Spinal cord (tissue), 10 donors: ENCODE measurements at places on chromosomes 1 and 21.
A peak's percentile ranks its signal among the peaks of the same experiment; 100 is the strongest.

DNA sequence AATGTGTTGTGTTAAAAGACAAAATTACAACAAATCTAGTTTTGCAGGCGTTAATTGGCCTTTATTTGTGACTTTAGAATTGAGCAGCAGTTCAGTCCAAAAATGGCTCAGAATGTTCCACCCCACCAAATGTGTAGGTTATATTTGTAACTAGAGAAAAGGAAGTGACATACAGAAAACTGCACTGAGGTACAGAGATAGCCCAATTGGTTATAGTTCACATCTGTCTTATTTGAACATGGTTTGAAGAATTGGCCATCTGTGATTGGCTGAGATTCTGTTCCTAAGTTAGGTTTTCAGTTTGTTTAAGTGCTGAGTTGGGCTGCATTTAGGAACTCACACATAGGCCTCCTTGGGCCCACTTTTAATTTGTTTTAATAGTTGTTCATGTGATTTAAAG is 12.0 kb upstream of the FMO2 start:
- DNase-seq: no peak

DNA sequence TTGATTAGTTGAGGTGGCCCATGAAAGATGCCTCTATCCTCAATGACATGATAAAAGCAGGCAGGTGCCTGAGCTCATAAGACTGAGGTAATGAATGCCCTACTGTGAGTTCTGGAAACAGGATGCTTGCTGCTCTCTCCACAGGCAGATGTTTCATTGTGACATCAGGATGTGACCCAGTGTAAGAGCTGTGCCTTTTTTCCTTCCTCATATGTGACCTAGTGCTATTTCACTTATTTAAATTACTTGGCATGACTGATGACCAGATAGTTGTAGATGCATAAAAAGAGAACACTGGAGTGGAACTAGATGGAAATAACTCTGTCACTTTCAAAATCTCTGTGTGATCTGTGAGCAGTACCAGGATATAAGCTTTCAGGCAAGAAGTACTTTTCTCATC is 31.9 kb downstream of the KIF14 start:
- DNase-seq: peak; percentile 11

DNA sequence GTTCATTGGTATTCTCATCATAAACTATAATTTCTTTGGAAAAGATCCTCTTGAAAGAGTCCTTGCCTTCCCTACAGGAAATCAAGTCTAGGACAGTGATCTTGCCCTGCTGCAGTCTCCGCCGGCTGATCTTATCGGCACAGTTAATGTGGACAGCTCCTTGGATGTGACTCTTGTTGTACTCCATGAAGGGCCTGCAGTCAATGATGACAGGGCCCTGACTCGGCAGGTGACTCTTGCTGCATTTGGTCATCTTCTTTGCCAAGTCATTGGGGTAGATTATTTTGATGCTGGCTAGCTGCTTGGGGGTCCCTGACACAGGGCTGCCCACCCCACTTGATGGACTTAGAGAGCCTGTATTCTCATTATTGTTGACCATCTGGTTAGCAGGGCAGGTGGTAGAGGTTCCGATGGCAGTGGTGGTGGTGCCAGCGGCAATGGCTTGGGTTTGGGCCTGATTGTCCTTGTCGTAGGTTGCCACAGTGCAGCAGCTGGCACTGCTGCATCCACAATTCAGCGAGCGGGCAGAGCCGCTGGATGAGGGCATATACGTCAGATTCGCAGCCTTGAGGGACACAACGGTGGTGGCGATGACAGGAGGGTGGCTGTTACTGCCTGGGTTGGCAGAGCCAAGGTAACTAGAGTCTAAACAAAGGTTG is 2.7 kb downstream of the DUSP10 start:
- DNase-seq: no peak

- no peak for DNase-seq
Observed at GRCh38 chr21:26087223-26087918, 83.2 kb downstream of the APP start.

DNA sequence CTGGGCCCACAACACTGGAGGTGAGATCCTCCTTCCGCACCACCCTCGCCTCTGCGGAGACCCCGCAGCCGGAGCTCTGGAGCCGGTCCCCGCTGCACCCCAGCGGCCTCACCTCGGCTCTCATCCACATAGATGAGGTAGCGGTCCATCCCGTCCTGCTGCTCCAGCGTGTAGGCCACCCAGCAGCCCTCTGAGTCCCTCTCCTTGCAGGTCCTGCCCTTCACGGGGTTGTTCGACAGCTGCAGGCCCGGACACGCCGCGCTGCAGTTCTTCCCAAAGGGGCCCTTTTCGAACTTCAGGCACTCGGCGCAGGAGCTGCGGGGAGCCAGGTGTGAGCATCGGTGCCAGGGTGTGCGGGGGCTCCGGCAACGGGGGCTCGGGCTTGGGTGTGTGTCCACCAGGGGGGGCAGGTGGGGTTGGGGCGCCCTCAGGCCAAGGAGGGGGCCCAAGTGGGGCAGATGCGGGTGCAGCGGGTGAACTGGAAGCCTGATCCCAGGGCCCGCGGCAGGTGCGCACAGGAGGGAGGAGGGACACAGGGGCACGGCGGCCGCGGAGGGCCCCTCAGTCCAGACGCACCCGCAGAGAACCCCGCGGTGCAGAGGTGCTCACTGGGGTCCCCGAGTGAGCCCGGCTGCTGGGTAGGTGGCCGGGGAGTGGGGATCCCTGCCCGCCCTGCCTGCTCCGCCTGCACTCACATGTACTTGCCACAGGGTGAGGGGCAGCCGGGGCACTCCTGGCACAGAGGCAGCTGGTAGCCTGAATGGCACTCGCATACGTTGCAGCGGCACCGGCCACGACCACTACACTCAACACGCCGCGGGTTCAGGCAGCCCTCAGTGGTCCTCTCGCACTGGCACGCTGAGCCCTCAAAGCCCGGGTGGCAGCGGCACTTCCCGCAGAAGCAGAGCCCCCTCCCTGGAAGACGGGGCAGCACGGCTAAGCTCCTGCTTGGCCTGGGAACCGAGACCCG is 15.4 kb upstream of the PTTG1IP start:
- no peak for DNase-seq

- no peak for DNase-seq
Observed at GRCh38 chr1:172781513-172782140, 122.7 kb downstream of the FASLG start.

DNA sequence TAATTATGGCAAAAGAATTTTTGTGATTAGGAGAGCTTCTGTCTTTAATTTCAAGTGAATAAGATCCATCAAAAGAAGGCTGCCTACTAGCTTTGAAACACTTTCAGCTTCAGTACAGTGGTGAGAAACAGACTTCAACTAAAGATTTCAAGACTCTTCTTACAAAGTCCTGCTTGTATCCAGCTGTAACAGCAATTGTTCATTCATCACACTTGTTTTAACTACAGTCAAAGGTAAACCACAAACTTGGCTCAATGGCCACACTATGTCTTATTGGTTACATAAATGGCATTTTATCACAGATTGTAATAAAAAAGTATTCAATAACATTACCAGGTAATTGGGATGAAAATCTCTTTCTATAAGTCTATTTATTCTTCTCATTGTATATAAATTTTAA is 59.2 kb downstream of the WARS2 start:
- no peak for DNase-seq

- peak; percentile 55 for DNase-seq
Observed at GRCh38 chr1:87331365-87332241, 2.9 kb downstream of the LMO4 start.

- DNase-seq: peak; percentile 13
Observed at GRCh38 chr1:61853583-61853982, 111.3 kb downstream of the PATJ start.

DNA sequence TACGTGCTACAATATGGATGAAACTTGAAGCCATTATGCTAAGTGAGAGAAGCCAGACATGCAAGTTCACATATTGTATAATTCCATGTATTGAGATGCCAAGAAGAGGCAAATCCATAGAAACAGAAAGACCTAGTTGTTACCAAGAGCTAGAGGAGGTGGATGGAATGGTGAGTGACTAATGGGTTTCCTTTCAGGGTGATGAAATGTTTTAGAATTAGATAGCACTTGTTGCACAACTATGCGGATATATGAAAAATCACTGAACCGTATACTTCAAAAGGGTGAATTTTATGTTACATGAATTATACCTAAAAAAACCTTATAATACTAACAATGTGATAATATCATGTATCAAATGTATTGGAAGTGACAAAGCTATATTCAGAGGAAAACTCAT is 18.1 kb downstream of the EPHA10 start:
- DNase-seq: no peak

GRCh38 chr1:37137601-37138000 is 103.3 kb upstream of the GRIK3 start:
- DNase-seq: no peak

DNA sequence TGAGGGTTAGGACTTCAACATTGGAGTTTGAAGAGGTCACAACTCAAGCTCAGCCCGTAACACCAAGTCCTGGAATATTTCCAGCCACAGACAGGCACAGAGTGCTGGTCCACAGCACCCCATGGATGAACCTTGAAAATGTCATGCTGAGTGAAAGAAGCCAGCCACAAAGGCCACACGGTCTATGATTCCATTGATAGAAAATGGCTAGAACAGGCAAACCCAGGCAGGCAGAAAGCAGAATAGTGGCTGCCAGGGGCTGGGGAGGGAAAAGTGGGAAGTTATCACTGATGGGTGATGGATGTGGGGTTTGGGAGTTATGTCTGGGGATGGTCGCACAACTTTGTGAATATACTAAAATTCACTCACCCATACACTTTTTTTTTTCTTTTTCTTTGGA is 21.3 kb downstream of the MX1 start:
- DNase-seq: no peak

GRCh38 chr1:169853341-169853740 is 40.4 kb downstream of the SCYL3 start:
- no peak for DNase-seq

DNA sequence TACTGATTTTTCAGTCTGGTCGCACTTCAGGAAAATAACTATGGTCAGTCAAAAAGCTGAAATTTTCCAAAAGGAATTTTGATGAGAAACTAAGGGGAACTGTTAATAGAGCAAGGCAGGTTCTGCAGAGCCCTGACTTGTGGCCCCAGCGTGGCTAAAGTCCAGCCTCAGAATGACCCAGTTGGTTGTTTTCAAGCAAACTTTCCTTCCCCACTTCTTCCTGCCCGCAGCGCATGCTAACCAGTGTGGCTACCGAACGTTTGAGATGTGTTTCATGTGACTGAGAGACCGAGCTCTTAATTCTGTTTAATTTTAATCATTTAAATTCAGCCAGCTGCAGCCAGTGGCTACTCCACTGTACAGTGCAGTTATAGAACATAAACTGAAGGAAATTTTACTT is 6.2 kb upstream of the IL10RB start:
- no peak for DNase-seq

DNA sequence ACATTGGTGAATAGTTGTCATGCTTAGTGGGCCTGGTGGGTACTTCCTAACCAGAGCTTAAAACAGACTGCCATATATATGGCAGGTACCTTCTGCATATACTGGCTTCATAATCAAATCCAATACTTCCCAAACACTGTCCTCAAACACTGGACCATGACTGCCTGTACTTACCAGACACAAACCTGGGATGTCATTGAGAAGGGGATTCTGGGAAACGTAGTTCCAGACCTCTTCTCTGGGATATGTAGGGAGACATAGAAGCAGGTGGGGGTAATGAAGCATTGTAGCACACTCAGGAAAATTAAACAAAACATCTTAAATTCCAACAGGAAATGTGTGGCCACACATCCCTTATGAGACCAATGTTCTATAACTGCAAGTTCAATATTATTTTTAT is 76.5 kb upstream of the ADAMTS5 start:
- no peak for DNase-seq

- no peak for DNase-seq
Observed at GRCh38 chr1:36737038-36737555, 254.4 kb upstream of the CSF3R start.

DNA sequence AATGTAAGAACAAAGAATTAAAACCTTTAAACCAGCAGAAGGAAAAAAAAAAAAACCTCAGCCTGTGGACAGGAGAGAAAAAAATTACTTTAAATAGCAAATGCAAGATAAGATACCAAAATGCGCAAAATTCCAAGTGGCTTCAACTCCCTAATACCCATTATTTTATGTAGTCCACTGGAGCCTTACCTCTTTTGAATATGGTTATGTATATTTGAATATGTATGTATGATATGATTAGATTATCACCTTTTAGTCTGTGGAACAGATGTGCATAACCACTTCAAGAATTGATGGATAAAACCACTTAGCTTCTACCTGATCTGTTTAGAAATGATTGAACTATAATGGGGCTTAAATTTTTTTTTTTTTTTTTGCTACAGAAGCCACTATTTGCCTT is 52.4 kb upstream of the C1orf115 start:
- DNase-seq: no peak

DNA sequence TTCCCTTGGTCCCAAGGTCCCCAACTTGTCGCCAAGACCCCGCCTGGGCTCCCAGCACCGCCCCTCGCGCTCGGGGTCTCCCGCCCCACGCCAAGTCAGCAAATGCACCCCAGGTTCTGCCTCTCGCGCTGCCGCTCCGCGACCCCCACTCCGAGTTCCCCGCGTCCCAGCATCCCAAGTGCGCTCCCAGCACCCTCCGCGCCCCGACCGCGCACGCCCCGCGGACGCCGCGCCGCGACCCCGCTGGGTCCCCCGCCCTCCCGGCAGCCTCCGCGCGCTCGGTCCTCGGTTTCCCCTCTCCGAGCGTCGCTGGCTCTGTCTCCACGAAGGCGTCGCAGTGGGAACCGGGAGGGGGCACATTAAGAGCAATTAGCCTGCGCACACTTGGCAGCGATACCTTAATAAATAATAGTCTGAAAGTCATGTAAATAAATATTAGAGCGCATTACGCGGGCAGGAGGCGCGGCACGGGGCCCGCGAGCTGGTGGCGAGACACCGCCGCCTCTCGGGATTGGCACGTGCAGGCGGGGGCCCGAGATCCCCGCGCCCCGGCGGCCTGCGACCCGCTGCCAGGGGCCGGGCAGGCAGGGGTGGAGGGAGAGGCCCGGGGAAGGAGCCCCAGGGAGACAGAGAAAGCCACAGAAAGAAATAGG is 75.9 kb downstream of the VWA5B1 start:
- DNase-seq: peak; percentile 51

- DNase-seq: no peak
Observed at GRCh38 chr1:112320058-112320457, 76.0 kb upstream of the CTTNBP2NL start.

- DNase-seq: no peak
Observed at GRCh38 chr21:41250519-41250918, 66.1 kb upstream of the FAM3B start.

DNA sequence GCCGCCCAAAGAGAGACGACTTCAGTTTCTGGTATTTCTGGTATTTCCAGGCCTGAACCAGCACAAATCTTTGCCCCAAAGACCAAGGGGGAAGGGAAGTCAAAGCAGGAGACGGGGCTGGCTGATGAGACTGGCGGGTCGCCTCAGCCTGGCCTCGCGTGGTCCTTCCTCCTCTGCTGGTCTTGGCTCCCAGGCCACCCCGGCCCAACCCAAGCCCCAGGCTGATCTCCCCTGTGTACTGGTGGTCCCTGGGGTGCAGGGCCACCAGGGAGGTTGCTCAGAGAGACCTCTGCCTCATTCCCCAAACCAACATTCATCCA is 19.9 kb downstream of the WNT4 start:
- DNase-seq: no peak

- DNase-seq: no peak
Observed at GRCh38 chr1:179815641-179816040, 62.0 kb downstream of the TOR1AIP2 start.
